Panc1 (cell line): ENCODE measurements at places on chromosomes 12 and 14. TPM values are rescaled to one million over a fixed set of nuclear protein-coding genes. Genes with fewer than 3 reads are reported as not detected.

Gene ACSM4
- not detected for total RNA-seq

Gene MORN3
- 0.72 TPM for total RNA-seq

Gene VASH1
- total RNA-seq: 5.2 TPM

Gene KRT72
- not detected for total RNA-seq

Gene ESRRB
- total RNA-seq: not detected

Gene TEX22
- 2.9 TPM for total RNA-seq

Gene SLC7A7
- total RNA-seq: 0.85 TPM

Gene TAS2R9
- total RNA-seq: not detected

Gene RTN1
- total RNA-seq: 0.05 TPM

Gene ARHGDIB
- 1.6 TPM for total RNA-seq

Gene HSPA2
- 7.7 TPM for total RNA-seq

Gene DHH
- 1.9 TPM for total RNA-seq

Gene FRMD6
- 40.7 TPM for total RNA-seq

Gene CMTM5
- total RNA-seq: not detected

Gene OR4K5
- not detected for total RNA-seq

Gene PRPH
- total RNA-seq: 0.39 TPM

- no peak for DNase-seq
These were observed 34.2 kb upstream of the PLBD1 start for GRCh38 chr12:14601692-14602478.

DNA sequence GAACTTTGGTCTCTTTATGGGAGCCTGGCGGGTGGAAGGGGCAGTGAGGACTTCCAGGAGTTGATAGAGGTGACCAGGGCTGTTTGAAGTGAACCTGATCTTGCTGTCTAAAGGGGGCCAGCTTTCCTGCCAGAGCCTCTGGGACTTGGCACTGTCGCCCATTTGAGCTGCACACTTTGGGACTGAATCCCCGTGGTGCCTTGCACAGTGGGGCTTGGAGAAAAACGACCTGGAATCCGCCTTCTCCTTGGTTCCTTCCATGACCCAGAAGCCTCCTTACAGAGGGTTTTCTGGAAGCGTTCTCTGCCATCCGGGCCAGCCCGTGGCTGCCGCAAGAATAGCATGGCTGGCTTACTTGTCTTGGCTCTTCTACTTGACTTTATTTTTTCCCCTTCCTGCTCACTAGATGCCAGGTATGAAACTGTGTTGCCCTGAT, 2.0 kb downstream of the RFLNA start:
- no peak for DNase-seq

DNA sequence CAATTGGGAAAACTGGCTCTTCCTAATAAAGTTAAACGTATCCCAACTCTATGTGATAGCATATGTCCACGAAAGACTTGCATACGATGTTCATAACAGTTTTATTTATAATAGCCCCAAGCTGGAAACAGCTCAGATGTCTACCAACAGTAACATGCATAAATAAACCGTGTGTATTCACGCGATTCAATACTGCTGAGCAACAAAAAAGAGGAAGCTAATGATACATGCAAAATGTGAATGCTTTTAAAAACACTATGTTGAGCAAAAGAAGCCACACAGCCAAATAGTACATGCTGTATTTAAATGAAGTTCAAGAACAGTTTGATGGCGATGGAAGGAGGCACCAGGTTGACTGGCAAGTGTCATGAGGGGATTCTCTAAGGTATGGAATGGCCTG, 55.7 kb downstream of the TRIM9 start:
- no peak for DNase-seq

GRCh38 chr12:611721-612120, 51.5 kb downstream of the NINJ2 start:
- no peak for DNase-seq

DNA sequence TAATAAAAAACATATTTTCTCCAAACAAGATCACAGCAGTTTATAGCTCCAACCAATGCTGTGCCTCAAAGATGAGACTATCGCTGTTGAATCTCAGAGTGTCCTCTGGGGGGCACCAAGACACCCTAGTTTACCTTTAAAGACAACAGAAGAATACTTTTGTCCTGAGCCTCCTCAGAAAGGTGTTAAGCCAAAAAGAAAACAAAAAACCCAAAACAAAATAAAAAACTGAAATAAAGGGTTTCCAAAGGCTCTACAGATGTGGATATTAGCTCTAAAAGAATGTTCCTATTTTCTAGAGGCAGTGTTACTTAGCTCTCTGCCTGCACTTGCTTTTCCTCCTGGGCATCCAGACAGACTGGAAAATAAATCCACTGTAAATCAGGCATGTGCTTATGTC, 86.9 kb upstream of the TTC7B start:
- peak; percentile 13 for DNase-seq

GRCh38 chr12:11718768-11719253, 69.3 kb downstream of the ETV6 start:
- no peak for DNase-seq

DNA sequence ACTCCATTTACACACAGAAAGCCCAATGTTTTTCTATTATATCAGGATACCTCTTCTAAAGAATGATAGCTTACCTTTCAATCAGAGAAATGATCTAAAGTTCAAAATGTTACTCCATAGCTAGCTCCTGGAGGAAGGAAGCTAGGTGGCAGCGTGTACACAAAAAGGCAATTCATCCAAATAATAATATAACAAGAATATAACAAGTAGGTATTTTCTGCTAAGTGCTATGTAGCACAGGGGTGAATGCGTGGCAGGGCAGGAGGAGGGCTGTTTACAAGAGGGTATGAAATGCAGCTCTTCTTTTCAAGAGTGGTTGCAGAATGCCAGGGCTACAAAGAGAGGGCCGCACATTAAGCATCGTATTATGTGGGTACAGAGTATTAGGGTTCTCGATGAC, 663 bp upstream of the SNAPC1 start:
- no peak for DNase-seq

DNA sequence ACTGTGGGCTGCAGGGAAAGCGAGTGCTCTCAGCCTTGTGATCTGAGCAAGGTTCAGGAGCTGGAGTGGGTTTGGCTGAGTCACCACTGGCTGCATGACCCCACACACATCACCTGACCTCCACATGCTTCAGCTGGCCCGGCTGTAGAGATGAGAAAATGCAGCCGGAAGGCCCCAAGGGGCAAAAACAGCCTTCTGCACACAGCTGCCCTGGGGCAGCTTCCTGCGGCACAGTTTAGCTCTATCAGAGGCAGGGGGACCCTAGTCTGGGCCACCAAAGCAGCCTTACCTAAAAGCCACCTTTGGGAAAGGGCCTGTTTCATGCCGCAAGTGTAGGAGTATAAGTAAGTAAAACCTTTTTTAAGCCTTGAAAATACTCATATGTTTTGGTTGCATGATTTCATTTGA, 123.3 kb downstream of the SSPN start:
- peak; percentile 36 for DNase-seq

GRCh38 chr14:94888121-94888520, 118.2 kb upstream of the GSC start:
- no peak for DNase-seq

DNA sequence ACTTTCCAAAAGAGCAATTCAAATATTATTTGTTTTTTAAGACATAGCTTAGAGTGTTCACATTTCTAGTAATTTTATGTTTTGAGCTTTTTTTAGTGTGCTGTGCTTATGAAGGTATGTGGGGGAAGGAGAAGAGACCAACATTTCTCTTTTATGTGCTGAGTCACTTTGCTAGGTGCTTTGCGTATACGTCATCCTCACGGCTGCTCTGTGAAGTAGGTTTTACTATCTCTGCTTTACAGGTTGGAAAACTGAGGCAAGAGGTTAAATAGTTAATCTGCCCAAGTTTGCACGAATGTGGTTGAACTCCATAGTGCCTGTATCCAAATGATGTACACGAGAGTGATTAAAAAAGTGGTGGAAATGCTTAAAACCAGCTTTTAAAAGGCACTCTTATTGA, 75.9 kb downstream of the AEBP2 start:
- DNase-seq: no peak

DNA sequence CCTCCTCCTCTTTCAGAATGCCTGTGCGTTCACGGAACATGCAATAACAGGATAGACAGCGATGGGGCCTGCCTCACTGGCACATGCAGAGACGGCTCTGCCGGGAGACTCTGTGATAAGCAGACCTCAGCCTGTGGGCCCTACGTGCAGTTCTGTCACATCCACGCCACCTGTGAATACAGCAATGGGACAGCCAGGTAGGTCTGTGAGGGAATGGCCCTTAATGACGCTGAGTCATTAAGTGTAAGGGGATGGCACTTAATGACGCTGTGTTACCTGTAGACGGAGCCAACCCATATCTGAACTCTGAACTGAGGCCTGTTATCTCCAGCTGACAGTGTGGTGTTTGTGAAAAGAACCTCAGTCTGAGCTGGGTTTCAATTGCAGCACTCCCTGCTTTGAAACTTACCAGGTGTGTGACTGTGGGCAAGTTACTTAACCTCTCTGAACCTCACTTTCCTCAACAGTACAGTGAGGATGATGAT, 86.9 kb downstream of the STAB2 start:
- DNase-seq: no peak

- no peak for DNase-seq
These were observed at the start of gene CACNA2D4 for GRCh38 chr12:1918081-1918883. Gene CACNA2D4, minus strand, starts transcription at chr12:1918652. Its CDS starts 179 bp downstream, at chr12:1918473.

DNA sequence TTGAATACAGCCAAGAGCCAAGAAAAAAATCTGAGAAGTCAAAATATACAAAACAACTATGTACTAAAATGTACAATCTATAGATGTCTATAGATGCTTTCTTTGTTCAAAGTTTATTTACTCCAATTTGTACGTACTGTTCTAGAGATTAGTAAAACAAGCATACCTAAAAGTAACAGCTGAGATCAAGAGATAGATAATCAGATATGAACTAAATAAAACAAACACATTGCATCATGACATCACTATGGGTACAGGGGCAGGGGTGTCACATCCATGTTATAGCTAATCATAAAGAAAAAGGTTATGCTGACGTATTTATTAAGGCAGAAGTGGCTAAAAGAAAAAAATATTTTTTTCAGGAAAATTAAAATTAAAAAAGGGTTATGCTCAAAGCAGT, 72.0 kb upstream of the BBS10 start:
- no peak for DNase-seq

- DNase-seq: no peak
These were observed 305.4 kb downstream of the BCL11B start for GRCh38 chr14:98966475-98967162.

- DNase-seq: no peak
These were observed 16.1 kb upstream of the ADSS1 start for GRCh38 chr14:104707608-104708595.

DNA sequence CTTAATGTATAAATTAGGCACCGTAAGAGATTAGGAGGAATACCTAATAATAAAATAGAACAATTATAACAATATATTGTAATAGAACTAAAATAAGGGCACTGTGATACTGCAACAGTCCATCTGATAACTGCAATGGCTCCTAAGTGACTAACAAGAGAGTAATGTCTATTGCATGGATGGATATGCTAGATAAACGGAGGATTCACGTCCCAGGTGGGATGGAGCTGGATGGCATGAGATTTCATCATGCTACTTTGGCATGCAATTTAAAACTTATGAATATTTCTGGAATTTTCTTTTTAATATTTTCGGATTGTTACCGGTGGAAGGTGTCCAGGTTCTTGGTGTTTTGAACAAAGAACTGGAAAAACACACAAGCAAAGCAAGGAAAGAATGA, 2.2 kb upstream of the TMEM19 start:
- no peak for DNase-seq

DNA sequence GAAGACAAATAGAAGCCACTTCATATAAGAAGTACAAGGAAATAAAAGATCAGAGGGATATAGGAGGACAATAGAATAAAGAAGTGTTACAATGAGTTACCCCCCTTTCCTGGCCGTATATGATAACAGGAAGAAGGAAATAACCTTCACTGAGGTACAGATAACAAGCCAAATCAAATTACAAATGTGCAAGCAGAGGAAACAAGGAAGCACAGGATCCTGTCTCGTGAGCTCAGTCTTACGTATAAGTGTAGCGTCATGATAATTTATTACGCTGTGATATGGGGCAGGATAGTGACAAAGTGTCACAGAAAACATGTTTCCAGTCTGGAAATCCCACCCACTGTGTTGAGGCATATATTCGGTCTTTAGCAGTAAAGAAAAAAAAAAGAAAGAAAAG, 26.5 kb downstream of the CRACR2A start:
- DNase-seq: no peak

DNA sequence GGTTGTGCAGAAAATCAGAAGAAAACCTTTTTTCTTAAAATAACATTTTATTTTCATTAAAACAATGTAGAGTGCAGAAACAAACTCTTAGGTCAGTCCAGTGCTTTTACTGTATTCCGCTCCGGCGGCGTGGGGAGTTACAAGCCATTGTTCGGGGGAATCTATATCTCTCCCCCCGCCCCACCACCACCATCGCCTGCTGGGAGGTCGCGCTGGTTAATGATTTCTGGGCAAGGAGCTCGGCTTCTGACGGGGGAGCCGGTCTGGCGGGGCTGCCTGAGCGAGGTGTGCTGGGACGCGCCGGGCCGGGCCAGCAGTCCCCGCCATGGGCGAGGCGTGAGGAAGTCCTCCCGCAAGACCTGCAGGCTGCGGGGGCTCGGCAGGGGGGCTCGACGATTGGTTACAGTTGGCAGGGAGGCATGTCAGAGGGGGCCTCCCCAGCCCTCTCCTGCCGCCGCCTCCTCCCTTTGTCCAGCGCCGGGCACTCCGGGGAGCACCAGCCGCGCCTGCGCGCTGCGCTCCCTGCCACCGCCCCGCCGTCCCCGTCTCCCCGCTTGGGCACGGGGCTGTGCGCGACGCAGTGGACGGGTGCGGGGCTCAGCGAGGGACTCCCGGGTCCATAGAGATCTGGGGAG, 1.0 kb upstream of the DUSP6 start:
- no peak for DNase-seq

DNA sequence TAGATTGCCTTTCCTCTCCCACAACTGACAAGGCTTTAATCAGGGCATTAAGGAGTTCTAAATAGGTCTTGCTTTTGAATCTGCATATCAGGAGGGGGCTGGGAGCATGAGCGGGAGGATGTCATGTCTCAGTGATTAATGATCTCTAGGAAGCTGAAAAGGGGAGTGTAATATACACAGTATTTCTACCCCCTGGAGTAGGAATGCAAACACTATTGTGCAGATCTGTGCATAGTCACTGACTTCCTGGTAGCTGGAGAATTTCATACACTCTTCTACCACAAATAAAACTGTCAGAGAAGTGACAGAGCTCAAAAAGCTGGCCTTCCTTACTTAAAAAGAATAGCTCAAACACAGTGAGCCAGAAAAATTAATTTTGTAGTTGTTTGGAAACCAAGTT, 65.8 kb downstream of the RIC8B start:
- DNase-seq: no peak

GRCh38 chr14:53875324-53875897, 81.2 kb downstream of the BMP4 start:
- no peak for DNase-seq

- no peak for DNase-seq
These were observed 101.1 kb downstream of the CRACR2A start for GRCh38 chr12:3651585-3652424.

- no peak for DNase-seq
These were observed 22.3 kb downstream of the IFT43 start for GRCh38 chr14:76007852-76008251.

DNA sequence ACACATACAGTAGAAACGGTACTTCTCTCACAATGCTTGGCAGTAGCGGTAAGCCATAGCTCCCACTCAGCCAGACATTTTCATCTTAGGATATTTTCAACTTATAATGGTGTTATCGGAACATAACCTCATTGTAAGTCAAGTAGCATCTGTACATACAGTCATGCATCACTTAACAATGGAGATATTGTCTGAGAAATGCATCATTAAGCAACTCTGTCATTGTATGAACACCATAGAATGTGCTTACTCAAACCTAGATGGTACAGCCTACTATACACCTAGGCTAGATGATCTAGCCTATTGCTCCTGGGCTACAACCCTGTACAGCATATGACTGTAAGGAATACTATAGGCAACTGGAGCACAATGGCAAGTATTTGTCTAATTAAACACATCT, 40.8 kb downstream of the RPS6KA5 start:
- DNase-seq: no peak
